Left colon (tissue), 2 donors: ENCODE measurements at places on chromosomes 6 and 20.

DNA sequence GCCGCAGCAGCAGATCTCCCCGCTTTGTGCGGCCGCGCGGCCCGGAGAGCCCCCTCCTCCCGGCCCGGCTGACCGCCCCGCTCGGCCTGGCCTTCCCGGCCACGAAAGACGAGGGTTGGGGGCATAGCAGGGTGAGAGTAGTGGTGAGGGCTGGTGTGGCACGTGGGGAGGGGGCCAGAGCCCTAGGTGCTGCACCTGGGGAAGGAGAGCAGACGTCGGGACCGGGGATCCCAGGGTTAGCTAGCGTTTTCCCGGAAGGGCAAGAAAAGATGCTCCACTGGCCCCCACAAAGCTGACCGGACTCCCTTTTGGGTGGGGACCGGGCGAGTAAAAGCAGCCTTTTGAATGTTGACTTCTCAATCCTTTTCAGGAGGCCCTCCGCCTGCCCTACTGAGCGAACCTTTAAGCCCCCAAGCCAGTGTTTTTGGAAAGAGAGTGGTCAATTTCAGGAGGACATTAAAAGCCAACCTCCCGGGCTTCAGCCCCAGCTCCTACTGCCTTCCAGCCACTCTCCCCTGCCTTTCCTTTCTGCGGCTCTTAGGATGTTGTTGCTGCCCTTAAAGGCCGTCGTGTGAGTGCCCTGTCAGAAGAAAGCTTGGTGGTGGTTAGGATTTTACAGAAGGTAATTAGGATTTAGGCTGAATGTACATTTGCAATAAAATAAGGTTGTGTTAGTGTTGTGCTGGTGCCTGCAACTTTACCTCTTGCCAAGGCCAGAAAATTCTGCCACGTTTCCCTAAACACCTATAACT lies 648 bp upstream of the BACH2 start:
- DNase-seq, result no peak

DNA sequence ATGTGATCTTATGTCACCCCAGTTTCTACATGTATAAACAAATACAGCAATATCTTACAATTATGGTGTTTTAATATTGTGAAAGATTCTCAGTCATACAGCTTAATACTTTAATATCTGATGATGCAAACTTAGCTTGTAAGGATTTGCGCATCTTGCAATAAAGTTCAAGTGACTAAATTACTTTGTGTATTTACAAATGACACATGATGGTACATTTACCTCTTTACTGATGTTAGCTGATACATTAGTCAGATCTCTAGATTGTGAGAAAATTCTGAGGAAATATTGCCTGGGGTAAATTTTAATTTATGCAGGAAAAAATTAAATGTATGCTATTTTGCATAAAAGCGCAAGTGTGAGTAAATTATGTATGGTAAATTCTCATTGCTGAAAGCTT lies 418.8 kb upstream of the MMS22L start:
- no peak for DNase-seq

DNA sequence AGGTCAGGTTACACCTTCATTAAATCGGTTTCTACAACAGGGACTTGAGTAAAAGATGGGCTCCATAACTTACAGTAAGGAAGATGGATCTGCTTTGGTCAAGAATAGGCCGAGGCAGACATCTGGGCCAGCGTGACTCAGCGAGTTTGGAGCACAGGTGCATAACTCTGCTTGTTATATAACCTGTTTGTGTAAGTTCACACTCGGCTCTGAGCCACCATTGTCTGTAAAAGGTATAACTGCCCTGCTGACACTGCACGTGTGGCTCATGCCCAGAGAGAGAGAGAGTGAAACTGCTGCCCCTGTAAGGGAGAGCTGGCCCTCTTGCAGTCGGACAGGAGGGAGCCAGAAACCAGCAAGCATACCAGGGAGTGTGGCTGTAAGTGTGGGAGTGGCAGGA lies 737.9 kb upstream of the SLC35B3 start:
- no peak for DNase-seq

- no peak for DNase-seq
These were observed 11.6 kb upstream of the MAN1A1 start for GRCh38 chr6:119361209-119361608.

DNA sequence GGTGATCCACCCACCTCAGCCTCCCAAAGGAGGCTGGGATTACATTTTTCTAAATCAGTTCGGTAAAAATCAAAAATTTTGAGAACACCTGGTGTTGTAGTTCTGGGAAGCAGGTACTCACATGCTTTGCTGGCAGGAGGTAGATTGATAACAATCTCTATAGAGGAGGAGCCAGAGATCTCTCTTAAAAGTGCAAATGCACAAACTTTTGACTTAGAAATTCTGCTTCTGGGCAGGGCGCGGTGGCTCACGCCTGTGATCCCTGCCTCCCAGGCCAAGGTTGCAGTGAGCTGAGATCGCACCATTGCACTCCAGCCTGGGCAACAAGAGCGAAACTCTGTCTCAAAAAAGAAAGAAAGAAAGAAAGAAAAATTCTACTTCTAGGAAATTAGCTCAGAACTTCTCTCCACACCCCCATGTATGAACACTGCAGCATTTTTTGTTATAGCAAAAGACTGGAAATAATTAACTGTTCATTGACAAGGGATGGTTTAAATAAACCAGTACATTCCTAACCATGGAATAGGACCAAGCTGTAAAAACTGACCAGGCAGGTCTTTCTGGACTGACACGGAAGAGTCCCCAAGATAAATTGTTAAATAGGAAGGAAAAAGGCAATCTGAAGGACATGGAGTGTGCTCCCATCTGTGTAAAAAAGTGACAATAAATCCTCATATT lies 14.4 kb upstream of the TRIB3 start:
- DNase-seq, result no peak

DNA sequence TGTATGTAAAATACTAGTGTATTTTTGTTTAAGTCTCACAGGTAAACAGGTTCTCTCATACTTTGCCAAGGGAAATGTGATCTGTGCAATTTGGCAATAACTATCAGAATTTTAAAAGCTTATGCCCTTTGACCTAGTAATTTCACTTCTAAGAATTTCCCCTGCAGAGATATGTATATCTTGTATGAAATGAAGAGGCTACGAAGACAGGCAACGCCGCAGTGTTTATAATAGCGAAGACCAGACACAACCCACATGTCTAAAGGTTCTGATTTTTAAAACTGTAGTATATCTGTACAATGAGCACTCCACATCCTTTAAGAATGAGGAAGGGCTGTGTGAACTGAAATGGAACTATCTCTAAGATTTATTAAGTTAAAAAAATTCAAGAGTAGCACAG lies 7.5 kb downstream of the TRAF3IP2 start:
- no peak for DNase-seq

GRCh38 chr20:57928181-57928967 lies 218.6 kb upstream of the PMEPA1 start:
- DNase-seq, result no peak
